Urinary bladder (tissue), 4 donors: ENCODE measurements at places on chromosomes 3 and 15. TPM values are rescaled to one million over a fixed set of nuclear protein-coding genes. Genes with fewer than 3 reads are reported as not detected.

DNA sequence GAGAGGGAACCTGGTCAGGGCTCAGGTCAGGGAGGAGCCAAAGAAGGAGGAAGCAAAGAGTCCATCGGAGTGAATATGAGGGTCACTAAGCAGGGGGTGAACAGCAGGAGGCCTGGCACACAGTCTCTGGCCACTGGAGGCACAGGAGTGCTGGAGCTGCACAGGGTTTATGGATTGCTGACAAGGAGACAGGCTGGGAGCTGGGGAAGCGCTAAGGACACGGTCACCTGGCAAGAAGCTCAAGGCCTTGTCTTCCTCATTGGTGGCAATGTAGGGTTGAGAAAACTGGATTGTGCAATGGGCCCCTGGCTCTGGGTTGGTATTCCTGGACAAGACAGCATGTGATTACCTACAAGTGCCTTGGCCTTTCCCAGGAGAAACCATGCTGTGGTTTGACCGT, 5.8 kb upstream of the CAMP start:
- DNase-seq: no peak

GRCh38 chr3:11705049-11705448, 61.3 kb upstream of the VGLL4 start:
- no peak for DNase-seq

- no peak for DNase-seq
Measured at GRCh38 chr3:141913150-141913811, 36.8 kb downstream of the ATP1B3 start.

- no peak for DNase-seq
Measured at GRCh38 chr15:70033529-70034140, 64.1 kb downstream of the TLE3 start.

SCAANT1 gene
- not detected for total RNA-seq

DNA sequence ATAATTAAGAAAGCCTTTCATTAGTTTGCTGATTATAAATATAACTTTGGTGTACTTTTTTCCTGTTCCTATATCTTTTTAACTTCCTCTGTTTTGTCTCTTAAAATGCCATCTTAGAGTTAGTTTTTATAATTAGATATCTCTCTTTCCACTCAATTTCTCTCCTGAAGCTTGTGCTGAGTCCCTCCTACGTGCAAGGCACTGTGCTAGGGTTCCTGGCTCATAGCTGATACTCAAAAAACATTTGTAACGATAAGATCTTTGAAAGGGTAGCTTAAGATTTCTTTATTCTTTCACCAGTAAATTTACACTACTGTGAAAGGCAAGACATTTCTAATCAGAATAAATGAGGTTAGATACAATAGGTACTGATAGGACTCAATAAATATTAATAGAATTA, 358.8 kb downstream of the MECOM start:
- DNase-seq: no peak

GRCh38 chr3:155031186-155031585, 48.9 kb upstream of the MME start:
- DNase-seq: no peak

C15orf62 gene
- 0.11 TPM for total RNA-seq

DNA sequence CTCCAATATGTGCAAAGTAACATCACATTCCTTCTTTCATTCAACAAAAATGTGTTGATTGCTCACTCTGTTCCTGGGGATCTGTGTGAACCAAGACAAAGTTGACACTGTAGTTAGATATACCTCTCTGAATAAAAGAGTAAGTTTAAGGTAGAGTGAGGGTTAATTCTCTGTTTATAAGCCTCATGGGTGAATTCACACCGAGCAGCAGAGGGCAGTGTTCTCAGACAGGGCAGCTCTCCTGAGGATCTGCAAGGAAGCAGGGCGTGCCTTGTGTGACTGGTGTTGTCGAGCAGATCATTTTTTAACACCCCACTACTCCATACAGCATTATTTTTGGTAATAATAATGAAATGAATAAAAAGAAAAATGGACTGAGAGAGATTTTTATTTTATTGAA, 34.4 kb downstream of the PAQR9 start:
- DNase-seq: no peak

STRIT1 gene
- total RNA-seq: 1.4 TPM

FAM81A gene
- 2.0 TPM for total RNA-seq

DNA sequence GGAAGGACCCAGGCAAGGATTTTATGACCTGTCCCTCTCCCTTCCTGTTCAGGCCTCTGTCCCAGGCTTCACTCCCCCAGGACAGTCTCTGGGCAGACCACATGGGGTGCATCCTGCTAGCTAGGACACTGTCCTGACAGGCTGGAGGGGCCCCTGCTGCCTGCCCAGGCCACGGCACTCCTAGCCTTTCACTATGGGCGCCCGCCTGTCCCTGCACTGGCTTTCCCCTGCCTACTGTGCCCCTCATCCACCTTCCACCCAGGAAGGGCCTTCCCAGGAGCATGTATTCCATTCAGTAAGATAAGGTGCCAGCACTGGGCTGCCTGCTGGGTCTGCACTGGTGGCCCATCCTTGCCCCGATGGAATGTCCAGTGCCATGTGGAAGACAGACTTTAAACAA, 145.3 kb downstream of the DNAJB8 start:
- DNase-seq: no peak

SMCO1 gene
- not detected for total RNA-seq

- DNase-seq: no peak
Measured at GRCh38 chr3:144051211-144051610, 79.6 kb downstream of the DIPK2A start.
